ENCODE measurements at places on chromosomes 4 and X. TPM values are rescaled to one million over a fixed set of nuclear protein-coding genes. Genes with fewer than 3 reads are reported as not detected.

Gene GYPB
- total RNA-seq, result not detected

Gene ZNF185
- total RNA-seq, result 0.62 TPM

Gene GAGE12E
- not detected for total RNA-seq

Gene TMPRSS11F
- not detected for total RNA-seq

Gene RPS6KA3
- total RNA-seq, result 48.0 TPM
